ENCODE measurements at places on chromosomes 13 and 19.
A peak's percentile ranks its signal among the peaks of the same experiment; 100 is the strongest.

DNA sequence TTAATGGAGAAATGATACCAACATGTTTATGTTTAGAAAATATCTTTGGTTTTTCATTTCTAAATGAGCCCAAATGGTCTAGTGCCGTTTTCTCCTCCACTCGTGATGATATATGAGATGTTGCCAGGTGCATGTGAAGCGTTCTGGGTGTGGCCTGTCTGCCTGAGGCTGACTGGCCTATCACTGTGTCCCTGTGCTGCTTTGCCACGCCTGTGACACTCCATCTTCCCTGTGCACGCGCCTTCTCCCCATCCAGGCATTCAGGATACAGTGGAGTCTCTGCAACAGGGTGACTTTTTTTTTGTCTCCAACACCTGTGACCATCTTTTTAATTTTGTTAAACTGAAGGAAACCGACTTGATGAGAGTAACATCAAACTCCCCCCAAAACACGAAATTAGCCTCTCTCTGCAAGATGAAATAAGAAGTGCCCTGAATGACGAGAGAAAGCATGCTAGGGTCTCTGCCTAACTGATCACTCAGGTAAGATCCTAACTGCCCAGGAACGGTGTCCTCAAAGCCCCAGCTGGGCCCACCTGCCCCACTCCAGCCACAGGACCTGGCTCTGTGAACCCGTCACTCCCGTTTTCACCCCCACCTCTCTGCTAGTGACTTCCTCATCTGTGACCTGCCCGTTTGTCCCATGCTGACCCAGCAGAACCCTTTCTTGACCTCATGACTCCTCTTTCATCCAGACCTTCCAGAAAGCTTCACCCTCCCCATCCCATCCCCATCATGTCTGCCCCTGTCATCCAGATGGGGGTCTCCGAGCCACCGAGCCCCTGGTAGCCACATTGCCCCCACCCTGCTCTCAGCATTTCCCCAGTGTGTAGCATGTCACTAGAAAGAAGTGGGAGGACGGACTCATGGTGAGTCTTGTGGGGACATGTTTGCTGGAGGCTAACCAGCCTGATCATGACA lies 33.2 kb upstream of the TFDP1 start:
- no peak for DNase-seq

DNA sequence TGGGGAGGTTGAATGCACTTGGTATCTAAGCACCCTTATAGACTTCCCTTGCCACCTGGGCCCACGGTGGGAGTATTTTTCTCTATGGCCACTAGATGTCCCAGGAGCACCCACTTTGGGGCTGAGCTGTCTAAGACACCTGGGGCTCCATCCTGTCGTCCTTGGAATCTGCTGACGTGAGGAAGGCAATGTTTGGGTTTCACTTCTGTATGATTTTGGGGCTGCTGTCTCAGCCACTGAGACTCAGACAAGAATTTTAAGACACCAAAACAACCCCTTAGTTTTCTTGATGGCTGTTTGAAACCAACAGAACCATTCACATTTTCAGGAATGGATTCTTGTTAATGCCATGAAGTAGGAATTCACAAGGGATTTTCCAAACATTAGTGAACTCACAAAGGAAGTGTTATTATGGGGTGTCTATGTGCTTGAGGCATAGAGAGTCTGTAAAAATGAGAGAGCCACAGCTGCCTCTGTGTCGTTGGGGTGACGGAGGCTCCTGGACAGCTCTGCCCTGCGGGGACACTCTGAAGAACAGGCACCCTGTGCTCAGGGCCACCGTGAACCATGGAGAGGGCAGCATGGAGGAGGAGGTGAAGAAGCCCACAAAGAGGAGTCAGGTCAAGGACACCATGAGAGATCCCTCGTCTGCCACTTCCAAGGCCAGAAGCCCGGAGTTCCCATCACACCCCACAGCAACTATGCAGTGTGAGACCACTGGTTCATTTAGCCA lies 106.8 kb upstream of the SPATA13 start:
- peak; percentile 21 for DNase-seq

- DNase-seq, result no peak
These were observed 27.5 kb downstream of the ZNF507 start for GRCh38 chr19:32372726-32373517.

DNA sequence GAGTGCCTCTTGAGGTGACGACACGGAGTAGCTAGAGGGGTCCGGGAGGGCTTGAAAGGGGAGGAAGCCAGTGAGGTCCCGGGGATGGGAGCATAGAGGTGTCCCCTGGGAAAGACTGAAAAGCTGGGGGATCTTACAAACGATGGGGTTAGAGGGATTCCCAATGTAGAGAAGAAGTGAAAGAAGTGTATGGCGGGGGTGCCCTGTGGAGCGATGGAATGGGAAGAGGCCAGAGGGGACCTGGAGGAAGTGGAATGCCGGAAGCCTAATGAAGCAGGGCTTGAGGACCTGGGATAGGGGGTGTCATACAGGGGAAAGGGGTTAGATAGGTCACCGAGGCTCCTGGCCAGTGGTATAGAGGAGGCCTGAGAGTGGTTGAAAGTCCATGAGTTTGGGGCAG lies 580 bp downstream of the AP2A1 start:
- no peak for DNase-seq

DNA sequence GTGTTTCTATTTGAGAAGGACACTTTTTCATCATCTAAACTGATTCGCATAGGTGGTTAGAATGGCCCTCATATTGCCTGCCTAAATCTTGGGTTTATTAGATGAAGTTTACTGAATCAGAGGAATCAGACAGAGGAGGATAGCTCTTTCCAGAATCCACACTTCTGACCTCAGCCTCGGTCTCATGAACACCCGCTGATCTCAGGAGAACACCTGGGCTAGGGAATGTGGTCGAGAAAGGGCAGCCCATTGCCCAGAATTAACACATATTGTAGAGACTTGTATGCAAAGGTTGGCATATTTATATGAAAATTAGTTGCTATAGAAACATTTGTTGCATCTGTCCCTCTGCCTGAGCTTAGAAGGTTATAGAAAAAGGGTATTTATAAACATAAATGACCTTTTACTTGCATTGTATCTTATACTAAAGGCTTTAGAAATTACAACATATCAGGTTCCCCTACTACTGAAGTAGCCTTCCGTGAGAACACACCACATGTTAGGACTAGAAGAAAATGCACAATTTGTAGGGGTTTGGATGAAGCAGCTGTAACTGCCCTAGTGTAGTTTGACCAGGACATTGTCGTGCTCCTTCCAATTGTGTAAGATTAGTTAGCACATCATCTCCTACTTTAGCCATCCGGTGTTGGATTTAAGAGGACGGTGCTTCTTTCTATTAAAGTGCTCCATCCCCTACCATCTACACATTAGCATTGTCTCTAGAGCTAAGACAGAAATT lies 103.8 kb downstream of the TNFRSF19 start:
- no peak for DNase-seq

DNA sequence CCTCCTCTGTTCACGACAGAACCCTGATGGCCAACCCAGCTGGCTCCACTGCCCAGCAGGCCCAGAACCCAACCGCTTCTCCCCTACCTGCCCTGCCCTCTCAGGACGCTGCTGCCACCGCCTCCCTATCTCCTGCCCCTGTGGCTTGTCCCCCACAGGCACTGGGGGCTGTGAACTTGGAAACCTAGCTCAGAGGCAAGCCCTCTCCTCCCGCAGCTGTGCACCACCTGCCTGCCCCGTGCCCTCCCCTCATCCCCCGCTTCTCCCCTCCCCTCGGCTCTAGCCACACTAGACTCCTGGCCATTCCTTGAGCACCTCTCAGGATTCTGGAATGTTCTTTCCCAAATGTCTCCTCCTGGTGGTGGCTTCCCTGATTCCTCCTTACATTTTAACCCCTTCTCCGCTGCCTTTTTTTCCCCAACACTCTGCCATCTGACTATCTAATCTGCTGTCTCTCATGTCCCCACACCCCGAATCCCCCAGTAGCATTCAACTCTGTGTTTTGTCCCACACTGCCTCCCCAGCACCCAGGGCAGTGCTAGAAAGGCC lies 6.7 kb downstream of the NANOS3 start:
- no peak for DNase-seq

- DNase-seq, result no peak
These were observed 85.6 kb downstream of the ZNF486 start for GRCh38 chr19:20252613-20253012.
